ENCODE measurements at places on chromosomes 1 and 21.

DNA sequence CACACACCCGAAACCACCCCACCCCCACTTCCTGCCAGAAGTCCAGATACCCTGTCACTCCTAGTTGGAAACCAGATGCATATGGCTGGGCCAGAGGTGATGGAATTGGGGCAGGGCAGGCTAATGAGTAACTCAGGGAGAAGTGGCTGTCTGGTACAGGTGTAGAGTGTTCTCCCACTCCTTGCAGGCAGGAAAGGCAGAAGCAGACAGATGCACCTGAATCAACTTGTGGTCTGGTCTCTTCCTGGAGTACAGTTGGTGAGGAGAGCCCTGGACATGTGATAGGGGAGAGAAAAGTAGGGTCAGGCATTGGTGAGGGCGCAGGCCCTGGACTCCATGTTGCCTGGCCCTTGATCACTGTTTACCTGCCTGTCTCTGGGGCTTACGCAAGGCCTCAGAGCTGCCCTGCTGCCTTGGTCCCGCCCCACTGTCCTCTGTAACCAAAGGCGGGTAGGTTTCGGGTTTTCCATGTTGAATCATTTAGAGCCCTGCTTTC lies 2.5 kb downstream of the CGN start:
- DNase-seq = no peak

- peak; percentile 57 for DNase-seq
These were observed 671 bp downstream of the HNRNPU start for GRCh38 chr1:244863491-244864252.

GRCh38 chr1:26145960-26146294 lies 13.0 kb upstream of the FAM110D start:
- no peak for DNase-seq

DNA sequence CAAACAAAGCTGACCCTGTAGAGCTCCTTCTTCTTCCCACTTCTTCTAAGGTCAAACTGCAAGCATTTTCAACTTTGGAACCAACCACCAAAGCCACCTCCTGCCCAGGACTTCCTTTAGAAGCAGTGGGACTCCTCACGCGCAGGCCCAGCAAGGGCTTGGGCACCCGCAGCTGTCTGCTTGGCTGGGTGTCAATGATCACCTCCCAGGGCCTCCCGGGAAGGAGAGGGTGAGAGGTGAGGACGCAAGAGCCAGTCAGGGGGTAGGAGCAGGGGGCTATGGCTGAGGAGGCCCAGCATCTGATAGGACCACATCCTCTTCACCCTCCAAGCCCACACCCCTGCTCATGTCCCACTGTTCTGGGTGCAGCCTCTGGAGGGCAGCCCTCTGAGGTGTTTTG lies 10.2 kb downstream of the KLHL21 start:
- no peak for DNase-seq

GRCh38 chr21:17763288-17764037 lies 55.7 kb downstream of the C21orf91 start:
- no peak for DNase-seq
